IPS-NIHi11 (cell line): ENCODE measurements at places on chromosomes 7 and 10.

DNA sequence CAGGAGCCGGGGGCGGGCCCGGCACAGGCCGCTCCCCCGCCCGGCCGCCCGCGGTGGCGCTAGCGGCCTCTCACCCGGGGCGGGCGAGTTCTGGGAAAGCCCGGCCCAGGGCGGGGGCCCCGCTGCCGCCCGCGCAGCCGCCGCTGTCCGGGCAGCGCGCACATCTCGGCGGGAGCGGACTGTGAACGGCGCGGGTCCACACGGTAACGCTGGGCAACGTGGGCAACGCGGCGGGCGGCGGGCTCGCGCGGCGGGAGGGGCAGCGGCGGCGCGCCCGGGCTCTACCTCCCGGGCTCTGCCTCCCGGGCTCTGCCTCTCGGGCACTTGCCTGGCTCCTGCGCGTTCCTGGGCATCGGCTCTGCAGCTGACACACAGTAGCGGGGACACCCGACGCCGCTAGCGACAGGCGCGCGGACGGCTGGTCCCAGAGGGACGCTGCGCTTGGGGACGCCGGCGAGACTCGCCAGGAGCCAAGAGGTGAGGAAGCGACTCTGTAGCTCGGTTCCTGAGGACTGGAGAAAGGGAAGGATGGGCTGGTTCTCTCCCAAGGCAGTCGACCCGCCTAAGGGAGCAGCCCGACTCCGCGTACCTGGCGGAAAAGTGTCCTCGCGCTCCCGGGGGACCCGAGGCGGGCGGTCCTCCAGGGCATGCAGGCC, at the start of gene PLCE1:
PLCE1 (plus strand) TSS at position 150 of the 656 bp plus-strand sequence. CDS start 37,116 bp downstream, outside the sequence.
- peak; percentile 79 for DNase-seq

- DNase-seq, result no peak
Observed at GRCh38 chr7:111953611-111954010, 252.6 kb downstream of the DOCK4 start.

DNA sequence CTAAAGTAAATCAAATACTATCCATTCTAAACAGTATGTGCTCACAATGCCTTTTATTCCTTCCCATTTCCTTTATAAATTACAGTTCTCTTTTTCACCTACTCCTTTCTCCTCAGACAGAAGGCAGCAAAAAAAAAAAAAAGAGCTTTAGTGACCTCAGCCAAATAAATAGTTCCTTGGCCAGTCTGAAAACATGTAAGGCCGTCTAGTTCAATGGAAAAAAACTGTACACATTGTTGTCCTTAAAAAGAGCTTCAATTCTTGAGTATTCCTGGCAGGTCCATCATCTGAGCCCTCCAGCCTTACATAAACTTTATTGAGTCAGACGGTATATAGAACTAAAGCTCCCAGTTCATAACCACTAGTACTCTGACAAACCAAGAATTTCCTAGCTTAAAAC, 185.4 kb downstream of the CACNA2D1 start:
- no peak for DNase-seq

GRCh38 chr7:40843338-40843985, 708.7 kb downstream of the SUGCT start:
- no peak for DNase-seq

DNA sequence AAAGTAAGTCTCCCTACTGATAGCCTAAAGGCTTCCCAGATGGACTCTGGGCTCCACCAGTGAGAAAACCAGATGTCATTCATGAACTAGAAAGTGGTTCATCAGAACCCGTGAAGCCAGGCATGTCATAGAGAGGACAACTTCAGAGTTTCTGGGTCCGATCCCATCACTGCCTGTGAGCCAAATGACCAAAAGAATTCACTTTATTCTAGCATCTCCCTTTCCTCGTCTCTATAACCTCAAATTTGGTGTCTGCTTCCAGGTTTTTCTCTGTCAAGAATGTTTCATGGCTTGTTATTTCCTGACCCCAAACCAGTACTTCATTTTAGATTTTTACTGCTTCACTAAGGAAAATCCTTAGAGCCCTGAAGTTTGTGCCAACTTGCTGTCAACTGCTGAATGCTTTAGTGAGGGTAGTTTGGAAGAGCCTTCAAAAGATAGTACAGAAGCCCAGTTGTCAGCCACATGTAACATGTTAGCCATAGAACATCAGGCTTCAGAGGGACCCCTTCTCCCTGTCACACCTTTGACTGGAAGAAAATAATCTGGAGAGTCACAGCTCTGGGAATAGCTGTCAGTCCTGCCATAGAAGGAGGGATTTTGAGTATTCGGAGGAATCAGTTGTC, 34.0 kb downstream of the ITGB8 start:
- DNase-seq, result no peak

GRCh38 chr10:78578929-78579328, 489.8 kb upstream of the ZMIZ1 start:
- DNase-seq, result no peak

- DNase-seq, result no peak
Observed at GRCh38 chr10:3239920-3240894, 67.6 kb upstream of the PITRM1 start.

GRCh38 chr7:44463169-44463808, 27.2 kb downstream of the NUDCD3 start:
- DNase-seq, result no peak

- no peak for DNase-seq
Observed at GRCh38 chr7:105913947-105914346, 37.5 kb upstream of the ATXN7L1 start.

GRCh38 chr7:10802526-10802925, 171.1 kb upstream of the PHF14 start:
- DNase-seq, result no peak

DNA sequence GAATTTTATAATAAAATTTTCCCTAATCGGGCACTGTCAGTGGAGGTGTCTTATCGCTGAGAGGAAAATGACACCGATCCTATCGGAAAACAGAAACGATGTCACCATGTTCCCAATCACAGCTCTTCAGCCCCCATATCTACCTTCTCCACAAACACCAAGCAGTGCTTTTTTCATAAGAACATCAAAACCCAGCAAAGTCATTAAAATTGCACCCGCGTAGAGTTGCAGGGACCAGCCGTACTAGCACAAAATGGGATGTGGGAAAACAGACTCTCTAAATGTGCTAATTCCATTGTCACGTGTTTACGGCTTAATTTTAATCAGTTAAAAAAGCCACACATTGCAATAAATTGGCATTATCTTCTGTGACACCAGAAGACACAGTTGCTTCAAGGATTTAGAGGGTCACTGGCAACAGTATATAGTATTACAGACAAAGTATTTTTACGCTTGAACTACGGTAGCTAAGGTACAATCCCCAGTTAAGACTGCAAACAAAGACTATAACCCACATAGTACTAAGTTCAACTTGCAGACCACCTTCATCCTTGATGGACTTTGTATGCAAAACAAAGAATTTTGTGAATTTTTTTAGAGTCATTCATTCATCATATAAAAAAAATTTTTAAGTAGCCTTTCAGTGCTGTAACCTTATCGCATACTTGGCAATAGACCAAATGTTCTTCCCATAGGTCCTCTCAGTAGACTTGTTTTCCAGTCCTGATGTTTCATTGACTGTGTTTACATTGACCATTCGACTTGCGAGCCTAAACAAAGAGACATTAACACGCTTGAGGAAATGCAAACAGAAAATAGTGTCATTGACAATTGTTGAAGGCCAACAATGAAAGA, 116.0 kb downstream of the VTI1A start:
- DNase-seq, result no peak
